ENCODE measurements at places on chromosomes 13 and 19. TPM values are rescaled to one million over a fixed set of nuclear protein-coding genes. Genes with fewer than 3 reads are reported as not detected.

PDX1 gene
- total RNA-seq = not detected

NUFIP1 gene
- total RNA-seq = 5.6 TPM

TUBA3C gene
- not detected for total RNA-seq

KLF16 gene
- 8.6 TPM for total RNA-seq

LYPD3 gene
- total RNA-seq = 0.21 TPM

ZNF14 gene
- 5.4 TPM for total RNA-seq

CFAP97D2 gene
- total RNA-seq = not detected

PRTN3 gene
- total RNA-seq = not detected

ZNF682 gene
- 3.2 TPM for total RNA-seq

DDA1 gene
- 34.5 TPM for total RNA-seq

KIR2DL3 gene
- not detected for total RNA-seq

PRKCG gene
- not detected for total RNA-seq

NEK3 gene
- 10.4 TPM for total RNA-seq

TMEM86B gene
- 0.73 TPM for total RNA-seq

PIK3R2 gene
- total RNA-seq = 48.4 TPM

LILRA5 gene
- total RNA-seq = not detected

CD79A gene
- 1.2 TPM for total RNA-seq

FFAR3 gene
- total RNA-seq = not detected

TLE2 gene
- total RNA-seq = 0.08 TPM

ZNF444 gene
- total RNA-seq = 34.8 TPM

ZNF583 gene
- total RNA-seq = 12.6 TPM

ANGPTL4 gene
- 0.57 TPM for total RNA-seq

C19orf81 gene
- total RNA-seq = not detected

EHD2 gene
- 97.9 TPM for total RNA-seq

COMP gene
- not detected for total RNA-seq

NPHS1 gene
- total RNA-seq = not detected

APOC4 gene
- not detected for total RNA-seq

FGF22 gene
- total RNA-seq = 0.16 TPM

PRSS57 gene
- not detected for total RNA-seq

CEACAM7 gene
- not detected for total RNA-seq

NOVA2 gene
- not detected for total RNA-seq

IGLON5 gene
- not detected for total RNA-seq

CEACAM16 gene
- 5.0 TPM for total RNA-seq

GAPDHS gene
- not detected for total RNA-seq

ZNF835 gene
- not detected for total RNA-seq

ZNF564 gene
- total RNA-seq = 6.0 TPM

KLK10 gene
- not detected for total RNA-seq

CGB2 gene
- total RNA-seq = not detected

SIGLEC8 gene
- not detected for total RNA-seq

TMEM59L gene
- total RNA-seq = 0.64 TPM

VSTM1 gene
- not detected for total RNA-seq

RAB20 gene
- 0.47 TPM for total RNA-seq

SMIM24 gene
- total RNA-seq = not detected

OXGR1 gene
- not detected for total RNA-seq

RNF113B gene
- not detected for total RNA-seq
